SK-MEL-5 (cell line): ENCODE measurements at places on chromosomes 1 and 21. TPM values are rescaled to one million over a fixed set of nuclear protein-coding genes. Genes with fewer than 3 reads are reported as not detected.

- no peak for DNase-seq
Observed at GRCh38 chr1:145997718-145998023, 1.3 kb upstream of the TXNIP start.

DNA sequence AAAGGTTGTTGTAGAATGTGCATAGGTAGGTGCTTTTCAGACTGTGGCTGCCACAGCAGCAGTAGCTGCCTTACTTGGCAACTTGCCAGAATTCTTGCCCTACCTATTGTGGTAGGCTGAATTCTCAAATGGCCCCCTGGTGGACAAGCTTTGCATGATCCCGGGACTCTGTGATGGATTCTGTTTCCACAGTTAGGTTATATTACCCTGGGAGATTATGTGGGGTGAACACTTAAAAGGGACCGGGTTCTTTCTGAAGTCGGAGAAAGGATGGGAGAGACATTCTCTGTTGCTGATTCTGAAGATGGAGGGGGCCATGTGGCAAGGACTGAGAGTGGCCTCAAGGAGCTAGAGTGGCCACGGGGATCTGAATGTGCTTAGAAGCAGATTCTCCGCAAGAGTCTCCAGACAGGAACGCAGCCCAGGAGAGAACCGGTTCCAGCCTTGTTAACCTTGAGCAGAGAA is 32.1 kb upstream of the KCNE1 start:
- DNase-seq = peak; percentile 87

- DNase-seq = no peak
Observed at GRCh38 chr1:15177710-15178166, 24.2 kb downstream of the TMEM51 start.

DNA sequence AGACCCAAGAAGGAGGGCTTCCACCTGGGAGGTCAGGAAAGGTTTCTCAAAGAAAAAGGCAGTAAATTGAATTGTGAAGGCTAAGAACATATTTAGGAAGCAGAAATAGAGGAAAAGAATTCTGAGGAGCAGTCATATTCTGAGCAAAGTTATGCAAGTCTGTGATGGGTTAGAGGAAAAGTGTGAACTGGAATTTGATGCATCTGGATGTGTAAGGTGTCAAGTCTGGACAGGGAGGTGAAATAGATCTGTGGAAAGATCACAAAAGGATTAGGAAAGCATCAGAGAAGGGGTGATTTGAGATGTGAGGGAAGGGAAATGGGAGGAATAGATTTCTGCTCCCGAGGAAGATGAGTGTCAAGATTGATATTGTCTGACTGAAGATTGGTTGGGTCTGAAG is 18.1 kb upstream of the PRDM2 start:
- DNase-seq = no peak

Gene PTGFR
- 0.03 TPM in 1 of 2 replicates, not detected in the other for total RNA-seq
